ENCODE measurements at places on chromosomes 3 and 15.

DNA sequence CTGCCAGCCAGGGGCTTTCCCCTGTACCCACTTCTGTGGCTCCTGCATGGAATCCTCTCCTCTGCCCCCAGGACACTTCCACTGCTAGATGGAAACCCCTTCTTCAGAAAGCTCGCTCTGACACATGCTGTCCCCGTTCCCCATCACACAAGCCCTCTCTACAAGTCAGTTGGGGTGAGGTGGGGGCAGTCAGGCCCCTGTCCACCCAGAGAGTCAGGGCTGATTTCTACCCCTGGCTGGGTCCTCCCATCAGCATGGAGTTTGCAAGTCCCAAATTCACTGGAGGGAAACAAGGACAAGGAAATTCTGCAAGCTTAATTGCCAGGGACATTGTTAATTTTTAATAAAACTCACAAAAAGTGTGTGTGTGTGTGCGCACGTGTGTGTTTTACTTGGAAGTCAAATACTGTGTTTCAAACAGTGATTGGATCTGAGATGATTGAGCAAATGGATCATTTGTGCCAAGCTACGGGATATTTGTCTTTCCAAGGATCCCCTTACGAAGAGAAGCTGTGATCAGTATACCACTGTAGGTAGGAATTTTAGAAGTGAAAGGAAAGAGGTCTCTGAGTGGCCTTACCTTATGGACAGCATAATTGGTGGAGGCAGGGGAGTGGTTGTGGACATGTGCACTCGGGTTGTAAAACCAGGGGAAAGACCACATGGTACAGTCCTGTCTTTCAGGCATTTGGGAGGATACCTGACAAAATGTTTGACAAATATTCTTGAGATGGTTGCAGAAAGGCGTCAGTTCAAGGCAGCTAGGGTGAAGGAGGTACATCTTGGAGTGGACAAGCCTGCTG, 1.5 kb upstream of the AMOTL2 start:
- no peak for DNase-seq

- DNase-seq, result peak; percentile 6
These were observed 15.8 kb upstream of the SLC27A2 start for GRCh38 chr15:50166216-50166615.

- DNase-seq, result no peak
These were observed 46.4 kb downstream of the DNASE1L3 start for GRCh38 chr3:58164199-58164879.

- DNase-seq, result no peak
These were observed 49.2 kb upstream of the TMEM115 start for GRCh38 chr3:50408443-50408944.

GRCh38 chr3:179853176-179853575, 183.6 kb downstream of the PEX5L start:
- no peak for DNase-seq

DNA sequence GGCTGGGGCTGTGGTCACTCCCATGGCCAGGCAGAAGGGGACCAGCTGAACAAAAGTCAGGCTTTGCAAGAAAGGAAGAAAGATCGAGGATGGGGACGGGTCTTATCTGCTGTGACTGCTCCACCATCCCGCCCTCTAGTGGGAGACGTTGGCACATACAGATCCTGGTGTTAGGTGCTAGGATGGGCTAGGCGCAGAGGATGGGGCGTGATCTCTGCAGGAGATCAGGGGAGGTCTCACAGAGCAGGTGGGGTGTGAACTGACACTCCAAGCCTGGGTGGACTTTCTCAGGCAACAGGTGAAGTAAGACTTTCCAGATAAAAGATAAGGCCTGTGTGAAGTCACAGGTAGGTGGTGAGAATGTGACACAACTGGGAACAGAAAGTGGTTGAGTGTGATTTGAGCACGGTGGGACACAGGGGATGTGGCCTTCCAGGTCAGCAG, 141.9 kb upstream of the SMAD3 start:
- peak; percentile 66 for DNase-seq

- no peak for DNase-seq
These were observed 608.3 kb downstream of the RBMS3 start for GRCh38 chr3:29889215-29889614.

GRCh38 chr3:160540551-160540950, 24.8 kb downstream of the KPNA4 start:
- no peak for DNase-seq

GRCh38 chr15:59150185-59150584, 45.2 kb downstream of the CCNB2 start:
- no peak for DNase-seq

DNA sequence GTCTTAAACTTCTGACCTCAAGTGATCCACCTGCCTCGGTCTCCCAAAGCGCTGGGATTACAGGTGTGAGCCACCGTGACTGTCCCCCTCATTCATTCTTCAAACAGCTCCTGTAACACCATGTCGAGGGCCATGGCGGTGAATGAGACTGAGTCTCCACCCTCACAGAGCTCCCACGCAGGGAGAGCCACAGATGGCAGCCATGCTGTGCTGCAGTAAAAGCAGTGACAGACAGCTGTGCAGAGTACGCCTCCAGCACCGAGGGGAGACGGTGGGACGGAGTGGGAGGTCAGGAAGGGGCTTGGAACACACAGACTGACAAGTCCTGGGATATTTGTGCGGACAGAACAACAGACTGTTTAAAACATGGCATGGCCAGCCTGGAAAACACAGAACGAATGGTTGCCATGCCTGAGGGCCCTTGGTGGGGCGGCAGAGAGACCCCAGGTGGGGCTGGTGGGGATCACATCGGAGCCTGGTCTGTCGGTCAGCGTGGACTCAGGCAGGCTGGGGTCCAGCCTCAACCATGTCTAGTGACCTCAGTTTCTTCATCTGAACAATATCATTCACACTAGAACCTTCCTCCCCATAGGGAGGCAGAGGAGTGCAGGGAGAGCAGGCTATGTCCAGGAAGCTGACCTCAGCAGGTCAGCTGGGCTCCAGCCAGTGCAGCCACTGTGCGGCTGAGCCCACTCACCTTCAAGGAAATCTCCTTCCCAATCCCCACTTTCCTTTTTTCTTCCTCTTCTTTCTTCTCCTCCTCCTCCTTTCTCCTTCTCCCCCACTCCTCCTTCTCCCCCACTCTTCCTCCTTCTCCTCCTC, 20.6 kb upstream of the LCTL start:
- DNase-seq, result no peak

GRCh38 chr3:184467171-184467570, 87.3 kb downstream of the CHRD start:
- no peak for DNase-seq

DNA sequence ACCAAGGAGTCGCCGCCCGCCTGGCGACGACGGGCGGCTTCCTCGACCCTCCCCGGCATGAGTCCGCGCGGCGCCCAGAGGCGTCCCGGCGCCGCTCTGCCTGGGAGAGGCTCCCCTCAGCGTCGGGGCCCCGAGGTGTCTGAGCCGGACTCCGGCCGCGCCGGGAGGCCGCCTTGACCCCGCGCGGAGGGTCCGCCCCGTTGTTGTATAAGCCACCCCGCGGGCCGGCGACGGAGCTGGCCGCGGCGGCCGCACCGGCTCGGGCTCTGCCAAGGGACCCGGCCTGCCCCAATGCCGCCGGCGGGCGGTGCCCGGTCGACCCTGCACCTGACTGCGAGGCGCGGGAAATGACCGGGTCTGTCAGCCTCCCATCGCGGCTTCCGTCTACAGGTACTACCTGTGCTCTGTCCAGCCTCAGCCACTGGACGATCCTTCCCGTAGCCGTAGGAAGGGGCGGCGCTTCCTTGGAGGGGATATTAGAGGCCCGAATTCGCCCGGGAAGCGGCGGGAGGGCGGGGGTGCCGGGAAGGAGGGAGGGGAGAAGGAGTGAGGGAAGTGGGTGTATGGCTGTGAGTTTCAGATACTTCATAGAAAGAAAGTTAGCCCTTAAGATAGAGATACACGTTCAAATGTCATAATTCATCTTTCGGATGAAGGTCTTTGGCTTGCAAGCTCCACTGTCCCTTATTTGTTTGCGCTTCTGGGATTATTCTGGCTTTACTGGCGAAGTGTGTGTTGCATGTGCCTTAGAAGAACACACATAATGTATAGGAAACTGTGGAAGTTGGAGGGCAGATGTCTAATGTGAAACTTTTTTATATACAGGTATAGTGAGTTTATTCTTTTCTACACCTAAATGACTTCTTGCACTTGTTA, 620 bp downstream of the ABHD5 start:
- DNase-seq, result peak; percentile 63

DNA sequence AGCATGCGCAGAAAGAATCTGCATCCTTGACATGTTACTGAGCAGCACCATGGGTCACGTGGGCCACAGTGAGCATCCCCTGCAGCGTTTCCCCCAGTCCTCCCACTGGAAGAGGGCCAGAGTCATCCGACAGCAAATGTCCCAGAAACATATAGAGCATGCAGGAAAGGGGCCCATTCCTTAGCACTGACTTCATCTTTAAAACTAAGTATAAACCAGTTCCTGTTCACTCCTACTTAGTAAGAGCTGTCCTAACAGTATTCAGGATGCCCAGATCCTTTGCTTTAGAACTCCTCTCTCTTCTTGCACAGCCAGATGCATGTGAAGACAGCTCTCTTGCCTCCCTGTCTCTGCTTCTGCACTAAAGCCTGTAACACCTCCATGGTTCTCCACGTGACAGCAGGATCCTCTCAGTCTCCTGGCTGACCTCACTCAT, 79.3 kb upstream of the OXTR start:
- DNase-seq, result no peak

GRCh38 chr3:14307656-14308302, 94.6 kb upstream of the SLC6A6 start:
- DNase-seq, result no peak

GRCh38 chr3:56813653-56813960, 11.9 kb upstream of the ARHGEF3 start:
- DNase-seq, result no peak

GRCh38 chr3:93994056-93994455, 14.1 kb downstream of the ARL13B start:
- DNase-seq, result peak; percentile 28

DNA sequence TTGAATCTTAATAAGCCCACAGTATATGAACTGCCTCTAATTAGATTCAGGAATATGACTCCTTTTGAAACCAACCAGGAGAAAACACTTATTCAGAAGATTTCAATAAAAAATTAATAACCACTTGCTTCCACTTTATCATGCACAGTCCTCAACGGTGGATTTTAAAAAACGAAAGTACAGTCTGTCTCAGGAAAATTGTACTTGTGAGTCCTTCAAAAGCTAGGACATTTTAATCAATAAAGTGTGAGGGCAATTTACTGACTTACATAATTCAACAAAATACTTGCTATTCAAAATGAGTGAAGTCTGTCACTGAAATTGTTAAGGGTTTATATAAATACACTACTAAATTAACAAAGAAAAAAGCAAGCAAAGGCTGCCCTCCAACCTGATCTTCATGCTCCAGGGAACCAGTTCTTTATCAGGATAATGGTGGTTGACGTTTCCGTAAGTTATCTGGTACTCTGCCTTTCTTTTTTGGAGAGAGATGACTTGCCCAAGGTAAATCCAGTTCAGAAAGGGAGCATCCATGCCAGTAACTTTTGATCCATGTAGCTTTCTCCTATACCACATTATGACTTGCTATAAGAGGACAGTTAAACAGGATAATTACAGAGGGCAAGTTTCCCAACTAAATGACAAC, 17.0 kb downstream of the SUCLG2 start:
- no peak for DNase-seq

GRCh38 chr15:68821190-68821840, 620 bp upstream of the ANP32A start:
- DNase-seq, result no peak

GRCh38 chr3:40532252-40532651, 7.5 kb downstream of the ZNF621 start:
- no peak for DNase-seq

- no peak for DNase-seq
These were observed 155.4 kb downstream of the ADAMTSL3 start for GRCh38 chr15:83809345-83809744.

GRCh38 chr15:31255732-31256377, 70.8 kb upstream of the KLF13 start:
- DNase-seq, result no peak

GRCh38 chr3:183295211-183295610, 42.2 kb downstream of the B3GNT5 start:
- peak; percentile 99 for DNase-seq

- DNase-seq, result peak; percentile 48
These were observed 15.9 kb upstream of the SLC4A7 start for GRCh38 chr3:27500035-27500434.

DNA sequence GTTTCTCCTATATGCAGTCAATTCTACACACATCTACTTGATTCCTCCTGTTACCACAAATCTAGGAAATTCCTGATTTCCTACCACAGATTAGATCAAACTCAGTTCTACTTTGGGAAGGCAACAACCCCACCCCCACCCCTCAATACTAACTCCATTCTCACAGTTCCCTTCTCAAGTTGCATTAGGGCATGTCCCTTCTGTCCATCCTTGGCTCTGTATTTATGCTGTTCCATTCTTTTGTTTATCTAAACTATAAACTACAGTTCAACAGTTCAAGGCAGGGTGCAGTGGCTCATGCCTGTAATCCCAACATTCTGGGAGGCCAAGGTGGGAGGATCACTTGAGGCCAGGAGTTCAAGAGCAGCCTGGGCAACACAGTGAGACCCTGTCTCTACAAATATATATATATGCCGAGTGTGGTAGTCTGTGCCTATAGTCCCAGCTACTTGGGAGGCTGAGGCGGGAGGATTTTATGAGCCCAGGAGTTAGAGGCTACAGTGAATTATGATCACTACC, 25.2 kb upstream of the IMPDH2 start:
- DNase-seq, result no peak

DNA sequence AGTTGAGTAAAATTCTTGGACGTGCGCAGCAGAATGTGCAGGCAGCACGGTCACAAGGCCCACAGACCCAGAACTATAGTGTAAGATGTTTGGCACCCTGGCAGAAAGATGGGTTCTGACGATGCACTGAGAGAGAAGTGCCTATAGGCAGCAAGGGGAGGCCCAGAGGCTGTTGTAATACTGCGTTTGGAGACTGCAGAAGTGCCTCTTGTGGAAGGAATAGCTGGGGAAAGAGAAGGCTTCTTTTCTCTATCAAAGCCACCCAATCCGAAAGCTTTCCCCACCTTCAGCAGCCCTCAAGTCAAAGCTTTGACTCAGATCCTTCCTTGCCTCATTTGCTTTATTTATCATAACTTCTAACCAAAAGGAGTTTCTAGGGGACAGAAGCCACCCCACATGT, 5.2 kb upstream of the SIN3A start:
- DNase-seq, result peak; percentile 34

- no peak for DNase-seq
These were observed 19.4 kb downstream of the SHOX2 start for GRCh38 chr3:158086776-158087175.

- DNase-seq, result no peak
These were observed 121.9 kb downstream of the NSUN3 start for GRCh38 chr3:94184781-94185180.

DNA sequence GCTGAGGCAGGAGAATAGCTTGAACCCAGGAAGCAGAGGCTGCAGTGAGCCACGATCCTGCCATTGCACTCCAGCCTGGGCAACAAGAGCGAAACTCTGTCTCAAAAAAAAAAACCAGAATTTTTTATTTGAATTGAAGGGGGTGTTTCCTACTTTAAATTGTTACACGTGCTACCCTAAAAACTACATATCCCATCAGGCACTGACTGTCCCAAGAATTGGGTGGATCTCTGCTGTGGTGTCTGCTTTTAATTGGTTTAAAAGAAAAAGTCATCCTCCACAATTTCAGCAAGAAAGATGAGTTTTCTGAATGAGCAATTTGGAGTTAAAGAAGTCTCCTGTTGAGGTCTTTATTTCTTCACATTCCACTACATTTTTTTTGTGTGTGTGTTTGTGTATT, 2.1 kb downstream of the PDIA3 start:
- DNase-seq, result peak; percentile 24

- DNase-seq, result no peak
These were observed 25.4 kb upstream of the DET1 start for GRCh38 chr15:88571852-88572259.

GRCh38 chr3:4418156-4418555, 48.9 kb downstream of the SUMF1 start:
- no peak for DNase-seq

- no peak for DNase-seq
These were observed 102.1 kb upstream of the NECTIN3 start for GRCh38 chr3:110969229-110970211.
